Large intestine (tissue), 12 donors: ENCODE measurements at places on chromosomes 3 and 15. TPM values are rescaled to one million over a fixed set of nuclear protein-coding genes. Genes with fewer than 3 reads are reported as not detected.

The TM6SF1 gene
- 1.4 TPM for polyA plus RNA-seq

The PSMD2 gene
- polyA plus RNA-seq, result 148 TPM

- H3K4me1 ChIP-seq, result peaks cover 2% of the 10 kb centered on the region
- DNase-seq, result no peak
- no peaks in the 10 kb centered on the region for H3K27me3 ChIP-seq
- no peak overlapping the region for H3K4me3 ChIP-seq
These were observed 18.3 kb downstream of the ANP32A start for GRCh38 chr15:68802373-68802772.

DNA sequence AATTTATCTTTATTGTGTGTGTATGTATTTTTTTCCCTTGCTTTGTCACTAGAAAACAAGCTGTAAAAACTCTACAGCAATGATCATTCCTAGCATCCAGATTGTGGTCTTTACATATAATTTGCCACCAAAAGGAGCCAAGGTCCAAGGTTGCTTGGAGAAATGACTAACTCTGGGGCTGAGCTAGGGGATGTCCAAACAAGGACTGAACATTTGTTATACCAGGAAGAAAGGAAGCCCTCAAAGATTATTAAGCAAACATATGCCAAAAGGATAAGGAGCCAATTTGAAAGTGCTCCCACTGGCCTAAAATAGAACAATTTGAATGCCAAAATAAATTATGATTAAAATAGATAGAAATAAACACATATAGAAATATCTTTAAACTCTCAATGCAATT is 293.3 kb downstream of the ZIC1 start:
- H3K27ac ChIP-seq, result no peak overlapping the region
- no peak for DNase-seq
- H3K36me3 ChIP-seq, result no peaks in the 10 kb centered on the region

DNA sequence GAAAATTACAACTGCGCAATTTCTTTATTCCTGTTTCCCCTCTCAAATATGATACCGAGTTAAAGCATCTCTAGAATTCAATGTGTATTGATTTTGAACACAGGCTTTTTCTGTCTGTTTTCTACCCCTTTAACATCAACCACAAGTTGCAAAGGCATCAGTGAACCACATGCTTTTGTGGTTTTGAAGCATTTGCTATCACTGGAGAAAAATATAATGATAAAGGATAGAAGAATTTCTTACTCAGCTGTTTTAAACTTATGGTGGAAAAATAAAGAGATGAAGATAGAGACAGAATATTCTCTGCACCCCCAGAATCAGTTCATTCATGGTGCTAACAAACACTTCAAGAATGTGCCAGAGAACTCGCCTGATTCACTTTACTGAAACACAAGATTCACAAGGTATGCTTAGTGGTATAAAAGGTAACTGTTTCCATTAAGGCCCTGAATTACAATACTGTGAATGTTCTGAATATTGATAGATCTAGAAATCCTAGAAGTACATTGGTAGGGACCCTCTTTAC is 9.5 kb upstream of the DPPA4 start:
- H3K4me3 ChIP-seq, result no peak overlapping the region
- H3K4me1 ChIP-seq, result no peaks in the 10 kb centered on the region
- no peak for DNase-seq
- H3K27ac ChIP-seq, result no peak overlapping the region

- no peaks in the 10 kb centered on the region for H3K4me1 ChIP-seq
- H3K4me3 ChIP-seq, result no peak overlapping the region
- H3K27ac ChIP-seq, result no peak overlapping the region
- peaks cover 4% of the 10 kb centered on the region for H3K27me3 ChIP-seq
These were observed 170.3 kb upstream of the SLC24A5 start for GRCh38 chr15:47950447-47950846.

GRCh38 chr3:148990236-148990635 is 1.1 kb upstream of the GYG1 start:
- H3K36me3 ChIP-seq, result peaks cover 10% of the 10 kb centered on the region
- peaks cover 5% of the 10 kb centered on the region for H3K4me1 ChIP-seq
- no peaks in the 10 kb centered on the region for H3K27me3 ChIP-seq

- peak overlapping the region; percentile 31 for H3K27ac ChIP-seq
- H3K4me3 ChIP-seq, result no peak overlapping the region
- H3K27me3 ChIP-seq, result no peaks in the 10 kb centered on the region
- peaks cover 11% of the 10 kb centered on the region for H3K36me3 ChIP-seq
- H3K4me1 ChIP-seq, result peaks cover 16% of the 10 kb centered on the region
- no peak for DNase-seq
These were observed 18.2 kb downstream of the C15orf62 start for GRCh38 chr15:40787991-40788390.

DNA sequence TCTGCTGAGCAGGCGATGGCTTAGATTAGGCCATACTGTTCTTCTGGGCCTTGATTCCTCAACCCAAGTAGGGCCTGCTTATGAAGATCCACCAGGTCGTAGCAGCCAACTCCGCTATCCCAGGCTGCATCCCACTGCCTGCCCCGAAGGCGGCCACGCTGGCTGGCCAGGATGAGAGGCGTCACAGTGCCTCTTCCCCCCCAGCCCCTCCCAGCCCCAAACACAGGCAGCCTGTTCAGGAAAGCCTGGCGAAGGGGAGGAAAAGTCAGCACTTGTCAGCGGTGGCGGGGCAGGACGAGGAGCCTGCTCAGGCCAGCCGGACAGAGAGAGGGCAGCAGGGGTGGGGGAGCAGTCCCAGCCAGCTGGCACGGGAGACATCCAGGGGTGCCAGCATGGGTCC is 11.2 kb downstream of the PTH1R start:
- H3K4me1 ChIP-seq, result peaks cover 27% of the 10 kb centered on the region
- H3K27ac ChIP-seq, result no peak overlapping the region
- peaks cover 2% of the 10 kb centered on the region for H3K36me3 ChIP-seq
- no peak overlapping the region for H3K4me3 ChIP-seq
- DNase-seq, result no peak
- peaks cover 31% of the 10 kb centered on the region for H3K27me3 ChIP-seq
